ENCODE measurements at places on chromosomes 7 and 10.

DNA sequence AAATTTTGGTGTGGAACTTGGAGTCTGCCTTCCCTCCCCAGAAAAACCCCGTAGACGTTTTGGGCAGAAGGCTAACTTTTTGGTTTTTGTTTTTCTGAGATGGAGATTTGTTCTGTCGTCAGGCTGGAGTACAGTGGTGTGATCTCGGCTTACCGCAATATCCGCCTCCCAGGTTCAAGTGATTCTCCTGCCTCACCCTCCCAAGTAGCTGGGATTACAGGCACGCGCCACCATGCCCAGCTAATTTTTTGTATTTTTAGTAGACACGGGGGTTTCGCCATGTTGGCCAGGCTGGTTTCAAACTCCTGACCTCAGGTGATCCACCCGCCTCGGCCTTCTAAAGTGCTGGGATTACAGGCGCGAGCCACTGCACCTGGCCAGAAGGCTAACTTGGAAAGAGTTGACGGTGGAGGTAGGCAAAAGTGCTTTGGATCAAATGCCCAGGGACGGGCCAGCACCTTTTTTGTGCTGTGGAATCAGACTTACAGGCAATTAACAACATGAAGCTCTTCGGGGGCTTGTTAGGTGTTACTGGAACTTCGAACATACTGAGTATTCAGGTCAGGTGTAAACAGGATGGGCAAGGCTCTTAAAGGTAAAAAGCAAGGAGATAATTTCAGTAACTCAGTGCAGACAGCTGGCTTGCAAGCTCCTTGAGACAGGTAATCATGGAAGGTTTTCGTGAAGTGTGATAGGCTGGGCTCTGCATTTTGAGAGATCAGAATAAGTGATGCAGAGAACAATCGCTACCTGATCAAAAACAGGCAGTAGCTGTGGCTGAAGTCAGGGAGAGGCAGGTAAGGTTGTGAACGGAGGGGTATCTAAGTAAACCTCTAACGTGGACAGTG, 1.8 kb downstream of the PPP1R35 start:
- DNase-seq: no peak

- DNase-seq: no peak
Measured at GRCh38 chr7:27944643-27945042, 204.7 kb downstream of the TAX1BP1 start.

DNA sequence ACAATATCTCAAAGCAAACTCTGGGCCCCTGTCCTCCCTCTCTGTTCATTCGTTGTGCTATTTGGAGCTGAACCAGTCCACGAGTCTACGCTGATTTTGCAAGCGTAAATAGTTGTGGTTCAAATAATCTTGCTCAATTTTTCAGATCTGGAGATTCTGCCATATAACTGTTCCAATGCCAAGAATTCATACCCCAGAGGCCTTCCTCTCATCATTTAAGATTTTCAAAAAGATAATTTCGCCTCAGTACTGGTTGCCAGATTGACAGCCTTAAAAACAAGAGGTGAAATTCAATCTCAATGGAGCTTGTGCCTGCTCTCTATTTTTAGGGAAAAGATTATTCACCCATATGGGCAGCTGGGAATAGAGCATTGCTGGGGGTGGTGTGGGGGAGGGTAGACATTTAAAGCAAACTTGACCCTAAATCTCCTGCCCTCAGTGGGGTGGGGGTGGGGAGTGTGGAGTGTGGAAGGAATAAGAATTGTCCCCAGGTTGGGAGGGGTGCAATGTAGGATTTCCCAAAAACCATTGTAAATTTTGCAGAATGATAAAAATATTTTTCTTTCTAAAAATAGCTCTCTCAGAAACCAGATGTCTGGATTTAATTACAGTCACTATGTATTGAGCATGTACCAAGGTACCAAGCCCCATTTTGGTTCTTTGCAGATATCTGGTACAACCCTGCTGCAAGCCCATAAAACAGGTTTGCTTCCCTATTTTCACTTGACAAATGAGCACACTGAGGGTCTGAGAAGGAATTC, 104.7 kb upstream of the EEPD1 start:
- no peak for DNase-seq

- no peak for DNase-seq
Measured at GRCh38 chr10:99629625-99629978, 9.4 kb upstream of the SLC25A28 start.
